GF-D8 (cell line): ENCODE measurements at places on chromosomes 1 and 21.

DNA sequence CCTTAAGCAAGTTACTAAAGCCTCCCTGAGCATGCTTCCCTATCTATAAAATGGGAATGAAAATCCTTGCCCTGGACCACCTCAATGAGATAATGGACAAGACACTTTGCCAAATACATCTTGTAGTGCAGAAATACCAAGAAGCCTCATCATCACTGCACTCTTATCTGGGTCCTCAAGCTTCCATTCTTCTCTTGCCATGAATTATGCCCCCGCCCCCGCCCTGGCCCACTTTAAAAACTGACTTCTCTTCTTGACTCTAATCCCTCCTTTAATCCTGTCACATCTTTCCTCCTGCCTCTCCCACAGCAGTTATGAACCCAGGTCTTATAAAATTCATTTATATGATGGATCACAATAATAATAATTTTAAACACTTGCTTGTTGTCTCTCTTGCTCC, 14.8 kb downstream of the ARHGEF11 start:
- DNase-seq: no peak

DNA sequence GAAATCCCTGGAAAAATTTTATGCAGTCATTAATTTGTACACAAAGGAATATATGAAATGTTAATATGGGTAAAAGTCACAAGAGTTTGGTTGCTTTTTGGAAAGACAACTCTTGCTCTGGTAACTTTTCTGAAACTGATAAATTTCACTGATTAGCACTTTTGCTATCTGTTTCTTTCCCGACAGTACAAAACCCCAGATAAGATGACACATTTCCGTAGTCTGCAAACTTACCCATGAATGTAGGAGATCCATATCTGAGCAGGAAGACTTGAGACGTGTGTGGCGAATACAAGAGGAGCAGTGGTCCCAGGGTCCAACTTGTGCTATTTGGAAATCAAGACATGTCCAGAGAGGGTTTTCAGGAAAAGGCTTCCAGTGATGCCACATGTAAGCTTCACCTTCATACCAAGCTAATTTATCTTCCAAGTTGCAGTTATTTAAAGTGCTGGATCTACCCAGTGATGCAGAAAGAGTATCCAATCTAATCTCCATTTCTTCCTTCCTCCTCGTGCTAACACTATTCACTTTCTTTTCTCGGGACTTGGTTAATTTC, 35.9 kb upstream of the SAMSN1 start:
- DNase-seq: peak; percentile 87

- no peak for DNase-seq
These were observed 4.4 kb downstream of the PEX10 start for GRCh38 chr1:2407991-2408275.

GRCh38 chr1:98761219-98761865, 99.8 kb downstream of the SNX7 start:
- DNase-seq: no peak

DNA sequence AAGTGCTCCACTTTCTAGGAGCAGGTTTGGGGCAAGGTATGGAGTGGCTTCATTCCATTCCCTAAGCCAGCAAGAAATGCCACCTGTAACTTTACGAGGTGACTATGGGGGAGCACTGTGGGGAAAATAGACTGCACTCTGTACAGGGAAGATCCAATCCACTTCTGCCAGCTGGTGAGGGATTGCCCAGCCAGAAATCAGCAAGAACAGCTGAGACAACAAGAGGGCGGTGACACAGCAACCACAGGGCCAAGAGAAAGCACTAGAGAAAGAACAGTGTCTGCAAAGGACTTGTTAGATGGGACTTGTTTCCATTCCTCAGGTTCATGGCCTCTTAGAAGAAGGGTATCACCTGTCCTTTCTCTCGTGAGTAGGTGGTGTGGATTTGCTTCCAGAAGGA, 19.6 kb downstream of the CAPN8 start:
- DNase-seq: no peak

DNA sequence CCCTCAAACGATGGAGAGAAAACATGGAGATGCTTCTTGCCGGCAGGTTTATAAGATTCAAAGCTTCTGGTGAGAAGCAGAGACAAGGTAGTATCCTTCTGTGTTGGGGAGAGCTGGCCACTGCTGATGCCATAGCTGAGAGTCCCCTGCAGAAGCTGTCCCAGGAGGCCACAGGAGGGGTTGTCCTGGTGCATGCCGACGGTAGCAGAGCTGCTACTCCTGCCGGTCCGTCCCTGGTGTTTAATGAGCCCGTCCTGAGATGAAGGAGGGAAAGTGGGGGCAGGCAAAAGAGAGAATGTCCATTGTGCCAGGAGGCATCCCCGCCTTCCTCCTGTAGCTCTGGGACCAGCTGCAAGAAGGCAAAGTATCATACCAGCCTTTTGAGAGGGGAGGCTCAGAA, 10.4 kb upstream of the C2CD2 start:
- no peak for DNase-seq

- DNase-seq: no peak
These were observed 131.7 kb upstream of the USH2A start for GRCh38 chr1:216554934-216555333.

DNA sequence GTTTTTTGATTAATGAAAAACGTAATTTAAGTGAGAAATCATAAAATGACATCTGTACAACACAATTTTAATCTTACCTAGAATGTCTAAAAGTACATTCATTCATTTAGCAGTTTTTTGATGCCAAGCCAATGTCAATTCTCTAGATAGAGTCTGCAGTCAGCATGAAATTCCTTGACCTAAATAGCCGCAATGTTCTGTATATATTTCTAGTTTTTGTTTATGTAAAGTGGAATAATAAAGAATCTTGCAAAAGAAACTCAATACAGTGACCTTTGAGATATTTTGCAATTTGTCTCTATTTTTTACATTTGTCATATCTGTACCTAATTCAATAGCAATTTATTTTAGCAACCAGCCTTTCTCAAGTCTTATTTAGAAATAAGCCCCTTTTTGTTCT, 176.0 kb downstream of the ATP6V1G3 start:
- DNase-seq: no peak

DNA sequence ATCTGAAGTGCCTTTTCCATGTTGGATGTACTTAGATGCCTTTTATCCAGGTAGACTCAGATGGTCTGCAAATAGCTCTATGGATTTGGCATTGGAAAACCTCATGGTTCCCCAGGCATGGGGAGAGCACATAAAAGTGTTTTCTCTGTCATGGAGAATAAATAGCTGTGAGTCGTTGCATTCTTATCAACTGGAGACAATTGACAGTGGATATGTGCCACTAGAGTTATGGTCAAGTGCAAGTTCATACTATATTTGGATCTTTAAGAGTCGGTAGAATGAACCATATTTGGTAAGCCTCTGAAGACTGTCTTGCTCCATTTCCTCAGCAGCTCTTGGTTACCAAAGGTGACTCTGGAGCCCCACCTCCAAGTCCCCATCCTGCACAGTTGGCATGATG, 83.7 kb downstream of the ROR1 start:
- DNase-seq: no peak

DNA sequence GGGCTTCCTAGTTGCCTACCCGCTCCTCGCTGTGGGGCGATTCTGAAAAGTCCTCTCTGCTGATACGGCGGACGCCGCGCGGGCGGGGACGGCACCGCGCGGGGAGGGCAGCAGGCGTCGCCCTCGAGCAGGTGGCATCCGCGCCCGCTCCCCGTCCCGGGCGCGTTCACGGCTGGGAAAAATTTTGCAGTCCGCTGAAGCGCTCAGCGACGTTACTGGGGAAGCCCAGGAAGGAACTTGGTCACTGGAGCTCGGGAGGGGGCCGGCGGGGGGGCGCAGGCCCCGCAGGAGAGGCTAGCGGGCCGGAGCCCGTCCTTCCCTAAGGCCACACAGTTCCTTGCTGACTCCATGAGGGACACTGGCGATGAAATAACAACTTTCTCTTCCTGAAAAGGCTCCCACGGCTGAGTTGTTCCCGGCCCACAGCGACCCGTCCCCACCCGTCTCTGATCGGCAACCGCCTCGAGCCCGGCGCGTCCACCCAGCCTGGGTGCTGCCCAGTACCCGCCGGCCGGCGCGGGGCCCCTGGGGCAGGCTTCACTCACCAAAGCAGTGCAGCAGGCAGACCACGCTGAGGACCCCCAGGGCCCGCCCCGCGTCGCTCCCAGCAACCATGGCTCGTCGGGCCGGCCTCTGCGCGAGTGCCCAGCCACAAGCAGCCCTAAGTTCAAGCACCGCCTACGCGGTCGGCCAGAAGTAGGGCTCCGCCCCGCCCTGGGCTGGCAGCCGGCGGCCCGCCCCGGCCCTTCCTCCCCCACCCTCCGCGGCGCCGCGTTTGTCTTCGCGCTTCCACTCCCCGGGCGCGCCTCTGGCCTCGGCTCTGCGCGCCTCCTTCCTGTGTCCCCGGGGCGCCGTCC, at the start of gene CD58:
Gene CD58, minus strand, starts transcription at position 669 of the 857 bp plus-strand sequence. Its CDS starts 54 bp downstream, at position 615.
- DNase-seq: peak; percentile 65

GRCh38 chr21:44019568-44019958, 7.5 kb downstream of the TRAPPC10 start:
- no peak for DNase-seq

- no peak for DNase-seq
These were observed 1.7 kb downstream of the MARCKSL1 start for GRCh38 chr1:32334274-32334861.

DNA sequence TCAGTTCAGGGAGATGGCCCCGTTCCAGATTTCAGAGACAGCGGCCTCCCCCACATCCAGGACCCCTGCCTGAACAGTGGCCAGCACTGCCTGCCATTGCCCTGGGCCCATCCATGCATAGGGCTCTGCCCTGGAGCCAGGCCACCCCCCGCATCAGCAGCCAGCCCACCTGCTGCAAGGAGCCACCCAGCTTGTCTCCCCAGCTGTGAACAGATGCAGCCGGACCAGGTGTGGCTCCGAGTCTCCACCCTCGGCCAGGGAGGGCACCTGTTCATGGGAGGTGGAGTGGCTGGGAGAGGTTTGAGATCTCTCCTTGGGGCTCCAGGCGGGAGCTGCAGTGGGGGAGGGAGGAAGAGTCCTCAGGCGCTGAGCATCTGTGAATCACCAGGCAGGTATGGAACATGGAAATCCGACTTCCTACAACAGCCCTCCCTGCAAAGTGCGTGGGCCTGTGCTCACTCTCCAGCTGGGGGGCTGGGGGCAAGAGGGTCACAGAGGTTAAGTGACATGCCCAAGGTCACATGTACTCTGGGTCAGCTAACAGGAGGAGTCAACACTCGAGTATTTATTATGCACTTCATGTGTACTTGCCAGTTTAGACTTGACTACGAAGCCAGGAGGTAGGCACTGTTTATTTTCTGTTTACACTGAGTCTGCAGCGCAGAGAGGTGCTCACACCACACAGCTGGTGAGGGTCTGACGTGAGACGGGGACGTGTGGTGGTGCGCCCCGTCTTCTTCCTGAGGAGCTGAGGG, 4.8 kb upstream of the HES5 start:
- DNase-seq: no peak

- no peak for DNase-seq
These were observed 17.8 kb upstream of the OVAAL start for GRCh38 chr1:180540697-180541594.

DNA sequence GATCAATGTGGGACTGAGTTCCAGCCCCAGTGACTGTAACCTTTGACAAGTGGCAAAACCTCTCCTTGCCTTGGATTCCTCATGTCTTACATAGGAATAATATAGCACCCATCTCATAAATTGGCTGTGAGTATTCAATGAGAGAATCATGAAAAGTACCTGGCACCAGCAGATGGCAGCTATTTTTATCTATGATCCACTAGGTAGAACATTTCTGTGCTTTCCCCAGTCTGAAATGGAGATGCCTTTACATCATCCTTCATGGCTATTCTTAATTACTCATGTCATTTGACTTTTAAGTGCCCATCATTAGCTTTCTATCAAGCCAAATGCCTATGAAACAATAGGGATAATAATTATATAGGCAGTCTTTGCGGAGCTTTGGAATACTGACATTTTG, 130.1 kb downstream of the TGFB2 start:
- DNase-seq: no peak

DNA sequence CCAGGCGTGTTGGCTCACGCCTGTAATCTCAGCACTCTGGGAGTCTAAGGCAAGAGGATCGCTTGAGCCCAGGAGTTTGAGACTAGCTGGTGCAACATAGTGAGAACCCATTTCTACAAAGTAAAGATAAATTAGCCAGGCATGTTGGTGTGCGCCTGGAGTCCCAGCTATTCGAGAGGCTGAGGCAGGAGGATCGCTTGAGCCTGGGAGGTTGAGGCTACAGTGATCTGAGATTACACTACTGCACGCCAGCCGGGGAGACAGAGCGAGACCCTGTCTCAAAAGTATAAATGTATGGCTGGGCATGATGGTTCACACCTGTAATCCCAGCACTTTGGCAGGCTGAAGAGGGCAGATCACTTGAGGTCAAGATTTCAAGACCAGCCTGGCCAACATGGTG, 51.5 kb upstream of the LBR start:
- no peak for DNase-seq

DNA sequence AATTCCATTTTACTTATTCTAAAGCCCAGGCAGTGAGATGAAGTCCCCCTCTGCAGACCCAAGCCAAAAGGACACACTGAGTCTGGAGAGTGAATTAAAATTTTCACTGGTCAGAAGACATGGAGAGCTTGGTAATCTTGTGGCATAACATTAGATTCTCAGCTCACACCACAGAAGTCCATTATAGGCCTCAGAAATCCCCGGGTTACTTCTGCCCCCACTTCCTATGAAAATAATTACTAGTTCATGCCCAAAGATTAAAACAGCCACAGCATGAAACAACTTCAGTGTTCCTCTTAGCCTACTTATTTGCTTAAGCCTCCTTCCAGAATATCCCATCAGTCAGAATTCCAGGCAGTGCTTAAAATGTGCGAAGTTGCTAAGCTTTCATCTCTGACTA, 123.3 kb downstream of the ZC3H11B start:
- no peak for DNase-seq

DNA sequence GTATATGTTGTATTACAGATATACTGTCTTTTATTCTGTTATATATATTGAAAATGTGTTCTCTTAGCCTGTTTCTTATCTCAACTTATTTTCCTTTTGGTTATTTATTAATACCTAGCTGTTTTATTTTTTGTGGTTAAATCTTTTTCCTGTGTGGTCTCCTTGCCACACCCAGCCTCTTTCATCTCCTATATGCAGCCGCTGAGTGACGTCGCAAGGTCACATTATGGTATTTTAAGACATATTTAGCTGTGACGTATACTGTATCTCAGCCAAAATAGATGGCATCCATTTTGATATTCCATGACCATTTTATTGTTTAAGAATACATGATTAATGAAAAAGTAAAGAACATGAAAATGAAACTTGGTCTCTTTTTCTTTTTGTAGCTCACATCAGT, 29.1 kb downstream of the CENPF start:
- DNase-seq: no peak

- no peak for DNase-seq
These were observed 5.4 kb upstream of the KNCN start for GRCh38 chr1:46556822-46557221.

DNA sequence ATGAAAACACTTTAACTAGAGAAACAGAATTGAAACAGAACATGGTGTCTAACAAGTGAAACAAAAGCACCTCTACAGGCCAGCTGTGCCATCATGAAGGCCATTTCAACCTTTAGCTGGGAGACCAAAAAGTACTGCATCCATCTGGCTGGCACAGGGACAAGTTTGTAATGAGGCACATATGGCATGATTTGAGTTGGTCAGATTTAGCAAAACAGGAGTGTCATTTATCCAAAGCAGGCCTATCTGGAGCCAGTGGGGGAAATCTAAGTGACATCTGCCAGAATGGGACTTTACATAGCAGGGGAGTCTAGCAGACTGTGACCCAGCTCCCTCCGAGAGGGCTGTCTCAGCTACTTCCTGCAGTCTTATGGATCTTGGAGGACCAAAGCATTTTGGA, 51.9 kb downstream of the DNTTIP2 start:
- no peak for DNase-seq
